ENCODE measurements at places on chromosomes 6 and 20.

GRCh38 chr6:47231151-47231550, 78.6 kb downstream of the TNFRSF21 start:
- DNase-seq = no peak

- DNase-seq = no peak
Observed at GRCh38 chr6:5318617-5319272, 57.4 kb downstream of the FARS2 start.

DNA sequence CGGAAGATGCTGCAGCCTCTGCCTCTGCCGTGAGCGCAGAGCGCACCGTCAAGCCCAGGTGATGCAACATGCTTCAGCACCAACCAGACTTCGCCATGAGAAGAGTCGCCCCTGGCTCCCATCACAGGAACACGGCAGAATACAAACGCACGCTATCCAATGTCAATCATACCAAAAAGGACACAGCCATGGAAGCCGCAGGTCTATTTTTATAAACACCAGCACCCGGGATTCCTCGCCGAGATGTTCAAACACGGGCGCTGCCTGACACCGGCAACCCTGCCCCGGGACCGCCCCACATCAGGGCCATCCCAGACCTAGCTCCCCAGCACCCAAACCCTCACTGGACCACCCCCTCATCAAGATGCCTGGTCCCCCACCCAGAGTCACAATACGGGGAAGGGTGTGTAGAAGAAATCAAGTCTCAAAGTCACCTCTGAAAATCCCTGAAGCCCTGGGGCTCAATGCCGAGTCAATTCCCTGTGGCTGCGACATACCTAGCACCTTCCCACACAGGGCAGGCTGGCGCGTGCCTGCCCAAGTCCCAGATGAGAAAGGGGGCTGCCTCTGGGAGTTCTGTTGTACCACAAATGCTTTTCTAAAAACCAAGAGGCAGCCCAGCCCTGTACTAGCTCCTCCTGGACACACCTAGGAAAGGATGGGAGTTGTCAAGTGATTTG, 17.9 kb downstream of the TAF4 start:
- DNase-seq = no peak

GRCh38 chr6:161837854-161838253, 564.0 kb upstream of the AGPAT4 start:
- DNase-seq = no peak

DNA sequence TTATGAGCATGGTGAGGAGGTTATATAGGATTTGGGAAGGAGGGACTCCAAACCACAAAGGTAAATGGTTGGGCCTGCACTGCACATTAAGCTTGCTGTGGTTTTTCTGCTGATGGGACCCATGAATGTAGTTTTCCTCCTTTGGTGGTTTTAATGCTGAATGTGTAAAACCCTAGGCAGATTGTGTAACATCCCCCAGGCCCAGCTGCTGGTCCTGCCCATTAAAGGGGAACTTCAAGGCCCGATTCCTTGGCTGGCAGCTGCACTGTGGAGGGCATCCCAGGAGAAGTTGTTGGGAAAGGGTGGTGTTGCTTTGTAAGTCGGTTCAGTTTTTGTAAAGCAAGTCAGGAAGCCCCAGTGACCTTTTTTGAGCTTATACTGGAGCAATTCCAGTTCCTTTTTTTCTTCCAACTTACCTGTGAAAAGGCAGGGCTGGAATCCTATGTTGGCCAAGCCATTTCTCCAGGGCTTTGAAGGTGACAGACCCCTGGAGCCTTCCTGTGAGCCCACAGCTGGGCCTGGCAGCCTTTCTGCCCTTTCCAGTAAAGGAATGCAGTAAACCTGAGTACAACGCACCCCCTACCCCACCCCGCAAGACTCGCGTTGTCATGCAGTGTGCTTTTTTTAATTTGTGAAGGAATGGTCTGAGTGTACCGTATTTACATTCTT, 43.1 kb upstream of the NAA20 start:
- no peak for DNase-seq

- DNase-seq = no peak
Observed at GRCh38 chr6:56148488-56149186, 98.7 kb downstream of the COL21A1 start.

GRCh38 chr6:223763-224162, 68.5 kb upstream of the DUSP22 start:
- no peak for DNase-seq

GRCh38 chr6:125004198-125004597, 42.0 kb downstream of the RNF217 start:
- no peak for DNase-seq

- no peak for DNase-seq
Observed at GRCh38 chr20:2114990-2115681, 13.5 kb downstream of the STK35 start.

DNA sequence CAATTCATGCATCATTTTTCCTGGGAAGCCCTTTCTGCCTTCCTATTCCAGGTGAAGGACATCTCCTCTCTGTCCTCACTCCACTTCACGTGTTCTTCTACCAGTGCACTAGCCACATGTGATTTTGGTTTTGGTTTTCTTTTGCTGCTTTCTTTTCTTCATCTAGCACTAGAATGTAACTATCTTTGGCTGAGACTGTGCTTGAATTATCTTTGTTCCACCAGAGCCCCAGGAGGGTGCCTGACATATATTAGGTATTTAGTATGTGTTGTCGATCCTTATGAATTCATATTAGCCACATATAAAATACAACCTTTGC, 79.9 kb downstream of the VGLL2 start:
- DNase-seq = no peak

- DNase-seq = no peak
Observed at GRCh38 chr20:7348253-7348652, 580.8 kb downstream of the BMP2 start.

GRCh38 chr6:156741287-156742073, 35.7 kb upstream of the ARID1B start:
- DNase-seq = no peak

Data from HTR-8/SVneo (cell line).